Activated T-helper 17 cell treated with anti-CD3 and anti-CD28 coated beads, Interleukin-2, amount 50 U/mL, for 72 hours (primary cell): ENCODE measurements at places on chromosomes 12 and 14.

DNA sequence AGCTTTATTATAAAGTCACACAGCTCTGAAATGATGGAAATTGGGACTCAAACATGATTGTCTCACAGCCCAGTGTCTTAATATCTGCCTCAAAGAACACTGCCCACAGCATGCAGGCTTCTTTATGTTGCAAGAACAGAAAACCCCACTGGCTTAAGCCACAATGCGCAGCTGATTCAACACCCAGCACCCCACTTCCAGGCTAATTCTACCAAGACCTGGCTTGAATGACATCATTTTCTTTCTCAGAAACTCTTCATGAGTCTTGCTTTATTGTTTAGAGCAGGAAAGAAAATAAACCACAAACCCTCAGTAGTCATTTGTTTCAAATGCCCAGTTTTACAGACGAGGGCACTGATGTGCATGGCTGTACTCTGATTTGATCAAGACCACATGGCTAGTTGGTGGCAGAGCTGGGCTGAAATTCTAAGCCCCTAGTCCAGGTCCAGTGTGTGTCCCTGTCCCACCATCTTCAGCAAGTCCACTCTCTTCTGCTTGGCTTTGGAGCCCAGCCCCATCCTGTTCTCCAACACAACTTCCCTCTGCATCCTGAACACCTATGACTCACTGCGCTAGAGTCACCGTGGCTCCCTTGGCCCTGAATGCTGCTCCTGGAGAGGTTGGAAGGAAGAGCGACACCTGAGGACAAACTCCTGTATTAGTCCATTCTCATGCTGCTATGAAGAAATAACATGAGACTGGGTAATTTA is 50.3 kb upstream of the SRSF5 start:
- ATAC-seq, result peak; percentile 89

- ATAC-seq, result no peak
Observed at GRCh38 chr12:56417739-56418138, 31.5 kb downstream of the TIMELESS start.

- ATAC-seq, result no peak
Observed at GRCh38 chr12:28963554-28963953, 185.5 kb upstream of the FAR2 start.

DNA sequence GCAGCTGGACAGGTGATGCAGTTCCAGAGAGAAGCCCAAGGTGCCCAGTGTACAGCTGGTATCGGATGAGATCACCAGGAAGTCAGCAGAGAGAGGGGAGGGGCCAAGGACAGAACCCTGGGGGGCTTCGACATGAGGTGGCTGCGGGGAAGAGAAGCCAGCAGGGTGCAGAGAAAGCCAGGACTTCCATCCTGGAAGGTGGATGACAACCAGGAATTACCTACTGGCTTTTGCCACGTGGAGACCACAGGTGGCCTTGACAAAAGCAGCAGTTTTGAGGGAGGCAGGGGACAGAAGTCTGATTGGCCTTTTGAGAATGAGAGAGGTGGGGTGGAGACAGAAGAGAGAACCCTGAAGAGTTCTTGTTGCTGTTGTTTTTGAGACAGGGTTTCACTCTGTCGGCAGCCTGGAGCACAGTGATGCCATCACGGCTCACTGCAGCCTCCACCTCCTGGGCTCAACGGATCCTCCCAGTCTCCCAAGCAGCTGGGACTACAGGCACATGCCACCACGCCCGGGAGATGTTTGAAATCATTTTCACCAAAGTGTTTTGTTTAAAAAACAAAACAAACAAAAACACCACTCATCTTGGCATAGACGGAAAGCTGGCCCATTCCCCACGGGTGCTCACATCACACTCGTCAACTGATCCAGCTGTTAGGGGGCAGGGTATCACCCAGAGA is 35.2 kb downstream of the CDC42BPB start:
- peak; percentile 35 for ATAC-seq

GRCh38 chr12:124422142-124422569 is 127.3 kb downstream of the RFLNA start:
- ATAC-seq, result no peak

DNA sequence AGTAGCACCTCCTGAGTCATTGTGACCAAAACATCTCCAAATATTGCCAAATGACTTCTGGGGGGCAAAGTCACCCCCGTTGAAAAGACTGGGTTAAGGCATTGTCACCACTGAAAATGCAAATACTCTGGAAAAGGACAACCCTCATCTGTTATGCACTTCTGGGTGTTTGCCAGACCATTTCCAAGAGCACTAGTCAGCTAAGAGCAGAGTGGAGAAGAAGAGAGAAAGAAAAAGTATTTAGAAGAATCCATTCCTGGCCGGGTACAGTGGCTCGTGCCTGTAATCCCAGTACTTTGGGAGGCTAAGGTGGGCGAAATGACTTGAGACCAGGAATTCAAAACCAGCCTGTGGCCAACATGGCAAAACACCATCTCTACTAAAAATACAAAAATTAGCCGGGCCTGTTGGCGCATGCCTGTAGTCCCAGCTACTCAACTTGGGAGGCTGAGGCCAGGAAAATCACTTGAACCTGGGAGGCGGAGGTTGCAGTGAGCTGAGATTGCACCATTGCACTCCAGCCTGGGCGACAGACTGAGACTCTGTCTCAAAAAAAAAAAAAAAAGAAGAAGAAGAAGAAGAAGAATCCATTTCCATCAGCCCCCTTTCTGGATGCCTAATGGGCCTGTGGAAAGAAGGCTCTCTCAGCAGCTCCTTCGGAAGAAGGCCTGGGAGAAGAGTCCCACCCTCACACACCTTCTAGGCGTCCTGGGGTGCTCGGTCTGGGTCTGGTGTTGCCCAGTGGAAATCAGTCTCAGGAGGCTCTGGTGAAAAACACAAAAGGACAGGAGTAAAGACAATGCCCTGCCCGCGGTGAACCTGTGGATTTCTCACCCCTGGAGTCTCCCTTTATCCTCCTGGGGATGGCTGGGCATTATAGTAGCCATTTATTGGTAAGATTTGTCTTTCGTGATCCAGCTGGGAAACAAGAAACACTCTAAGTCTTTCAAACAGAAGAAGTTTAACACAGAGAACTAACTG is 3.5 kb upstream of the LTBR start:
- no peak for ATAC-seq

DNA sequence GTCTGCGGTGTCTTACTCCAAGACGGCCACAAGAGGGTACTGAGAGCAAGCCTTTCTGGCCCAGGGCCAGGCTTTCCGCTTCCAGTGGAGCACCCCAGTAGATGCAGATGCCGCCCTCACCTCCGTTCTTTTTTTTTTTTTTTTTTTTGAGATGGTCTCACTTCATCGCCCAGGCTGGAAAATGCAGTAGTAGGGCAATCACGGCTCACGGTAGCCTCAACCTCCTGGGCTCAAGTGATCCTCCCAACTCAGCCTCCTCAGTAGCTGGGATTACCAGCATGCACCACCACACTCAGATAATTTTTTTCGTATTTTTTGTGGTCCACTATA is 5.6 kb upstream of the LBHD2 start:
- peak; percentile 62 for ATAC-seq

DNA sequence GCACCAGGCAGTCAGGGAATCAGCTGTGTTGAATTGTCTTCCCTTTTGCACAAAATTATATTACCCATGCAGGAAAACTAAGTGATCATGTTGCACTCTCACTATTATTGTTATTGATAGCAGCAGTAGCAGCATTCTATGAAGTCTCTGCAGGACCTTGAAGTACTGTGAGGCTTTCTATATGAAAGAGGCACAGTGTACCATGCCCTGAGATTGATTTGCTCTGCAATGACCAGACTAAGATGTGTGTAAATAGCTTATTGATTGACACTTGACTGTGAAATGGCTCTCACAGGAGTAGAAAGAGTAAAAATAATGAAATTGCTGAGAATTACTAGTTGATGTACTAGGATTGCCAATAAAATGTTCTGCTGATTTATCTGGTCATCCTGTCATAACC is 99.9 kb downstream of the KICS2 start:
- ATAC-seq, result no peak

DNA sequence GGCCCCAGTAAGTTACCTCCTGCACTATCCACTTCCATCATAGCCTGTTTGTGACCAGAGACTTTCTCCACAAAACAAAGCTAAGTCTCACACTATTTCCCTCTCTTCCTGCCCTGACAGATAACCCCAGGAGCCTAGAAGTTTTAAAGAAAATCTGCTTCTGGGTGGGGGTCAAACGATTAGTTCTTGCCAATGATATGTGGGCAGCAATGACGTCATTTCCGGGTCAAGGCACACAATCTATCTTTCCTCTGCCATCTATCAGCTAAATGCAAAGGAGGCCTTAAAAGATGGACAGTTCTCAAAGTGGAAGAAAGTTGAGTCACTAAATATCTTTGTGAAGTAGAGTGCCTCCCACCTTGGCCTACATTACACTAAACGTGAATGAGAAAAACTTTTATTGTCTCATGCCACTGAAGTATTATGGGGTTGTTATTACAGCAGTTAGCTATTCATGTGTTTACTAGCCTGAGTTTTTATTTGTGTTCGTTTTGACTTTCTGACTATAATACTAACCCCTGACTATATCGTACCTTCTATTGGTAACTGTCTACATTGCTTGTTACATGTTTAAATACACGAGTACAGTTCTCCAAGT is 86.2 kb downstream of the DENND5B start:
- ATAC-seq, result no peak

DNA sequence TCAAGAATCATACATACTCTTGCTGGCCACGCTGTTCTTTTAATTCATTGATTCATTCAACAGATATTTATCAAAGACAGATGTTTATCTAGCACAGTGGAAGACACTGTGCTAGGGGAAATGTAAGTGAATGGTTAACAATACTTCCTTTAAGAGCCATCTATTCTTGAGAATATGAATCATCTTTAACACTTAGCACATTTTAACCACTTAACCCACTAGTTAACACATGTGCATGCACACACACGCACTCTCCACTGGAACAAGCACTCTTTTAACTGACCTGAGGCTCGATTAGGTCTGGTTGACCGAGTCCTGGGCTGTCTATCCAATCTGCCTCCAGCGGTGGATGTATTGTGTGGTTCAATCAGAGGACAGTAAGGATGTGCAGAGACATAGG is 34.6 kb downstream of the LMNTD1 start:
- no peak for ATAC-seq

DNA sequence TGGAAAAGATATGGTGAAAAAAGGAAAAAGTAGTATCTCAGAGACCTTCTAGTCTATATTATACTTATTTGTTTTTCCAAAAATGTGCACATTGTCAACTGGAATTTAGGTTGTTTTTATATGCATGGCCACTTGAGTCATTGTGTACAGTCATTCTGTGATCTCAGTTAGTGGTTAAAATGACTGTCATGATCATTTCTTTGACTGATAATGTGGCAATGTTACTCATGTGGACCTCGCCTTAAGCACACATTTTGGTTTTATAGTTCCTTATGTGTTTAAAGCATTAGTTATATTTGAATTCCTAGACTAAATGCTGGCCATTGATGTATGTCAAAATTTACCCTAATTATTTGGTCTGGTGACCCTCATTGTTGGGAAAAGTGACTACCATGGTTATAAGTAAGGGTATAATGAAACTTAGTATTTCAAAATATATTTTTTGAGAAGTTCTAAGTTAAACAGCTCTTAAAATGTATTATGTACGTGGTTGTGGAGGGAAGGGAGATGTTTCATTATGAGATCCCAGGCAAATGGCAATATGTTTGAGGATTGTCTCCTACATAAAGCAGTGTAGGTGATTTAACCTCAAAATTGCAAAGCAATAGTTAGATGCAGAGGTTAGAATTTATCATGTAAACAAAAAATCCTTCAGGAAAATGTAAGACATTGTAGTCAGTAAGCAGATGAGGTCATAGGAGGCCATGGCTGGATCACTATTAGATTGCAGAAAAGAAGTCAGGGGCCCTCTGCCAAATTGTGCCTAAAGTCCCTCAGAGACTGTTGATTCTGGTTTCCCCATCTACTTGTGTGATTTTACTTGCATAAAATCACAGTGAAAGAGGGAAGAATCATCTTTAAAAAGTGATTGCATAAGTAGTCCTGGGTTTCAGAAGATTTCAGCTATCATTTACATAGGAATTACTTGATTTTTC is 17.5 kb downstream of the PNMA1 start:
- ATAC-seq, result peak; percentile 90

- ATAC-seq, result peak; percentile 54
Observed at GRCh38 chr12:132084621-132085290, 59.4 kb downstream of the DDX51 start.

DNA sequence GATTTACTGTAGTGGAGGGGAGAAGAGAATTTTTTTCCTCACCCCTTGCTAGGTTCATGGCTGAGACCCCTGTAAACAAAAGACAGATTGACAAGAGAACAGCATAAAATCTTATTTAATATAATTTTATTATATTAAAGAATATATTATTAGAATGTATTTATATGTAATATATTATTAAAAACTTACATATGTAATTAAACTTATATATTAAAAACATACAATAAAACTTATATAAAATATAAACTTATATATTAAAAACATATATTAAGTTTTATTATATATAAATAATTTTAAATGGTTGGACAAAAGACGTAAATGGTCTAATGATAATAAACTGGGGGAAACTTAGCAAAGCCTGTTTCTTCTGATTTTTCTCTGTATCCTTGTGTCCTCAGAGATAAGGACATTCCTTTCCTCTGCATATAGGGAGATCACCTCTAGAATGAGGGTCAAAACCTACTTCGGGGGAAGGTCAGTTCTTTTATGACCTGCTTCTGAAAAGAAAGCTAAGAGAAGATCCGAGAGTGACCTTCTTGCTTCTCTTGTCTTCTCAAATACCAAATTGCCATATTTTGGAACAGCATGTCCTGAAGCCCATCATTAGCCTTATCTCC is 8.9 kb upstream of the PPM1H start:
- no peak for ATAC-seq

GRCh38 chr14:95515080-95515489 is 1.4 kb downstream of the SYNE3 start:
- ATAC-seq, result peak; percentile 5

DNA sequence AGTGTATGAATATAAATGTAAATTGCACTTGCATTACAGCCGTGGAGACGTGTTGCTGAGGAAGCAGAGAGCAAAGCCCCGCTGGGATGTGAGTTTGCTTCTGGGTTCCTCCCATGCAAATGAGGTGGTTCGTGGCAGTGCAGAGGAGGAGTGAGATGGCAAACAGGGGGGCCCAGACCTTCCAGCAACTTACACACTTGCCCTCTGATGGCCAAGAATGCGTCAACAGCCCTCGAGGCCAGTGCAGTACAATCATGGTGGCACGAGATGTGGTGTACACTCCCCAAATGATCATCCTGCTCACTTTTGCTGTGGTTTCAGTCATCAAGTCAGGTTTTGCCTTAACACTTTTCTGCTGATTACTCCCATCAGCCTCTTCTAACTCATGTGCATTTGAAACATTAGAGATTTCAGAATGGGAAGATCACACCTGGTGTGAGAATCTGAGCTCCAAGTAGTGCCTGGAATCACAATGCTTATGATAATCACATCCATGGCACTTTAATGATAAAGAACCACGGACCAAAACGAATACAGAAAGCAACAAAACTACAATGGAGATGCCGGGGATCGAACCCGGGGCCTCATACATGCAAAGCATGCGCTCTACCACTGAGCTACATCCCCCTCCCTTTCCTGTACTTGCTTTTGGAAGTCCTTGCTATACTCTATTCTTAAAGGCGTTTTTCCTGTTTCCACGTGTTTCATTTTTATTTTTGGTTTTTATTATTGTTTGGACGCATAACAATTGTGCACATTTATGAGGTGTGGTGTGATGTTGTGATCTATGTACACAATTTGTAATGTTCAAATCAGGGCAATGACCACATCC is 7.0 kb upstream of the UBC start:
- ATAC-seq, result peak; percentile 66
